ENCODE measurements at places on chromosomes 2 and 18.

- DNase-seq: no peak
Observed at GRCh38 chr2:19505199-19506136, 147.0 kb upstream of the OSR1 start.

- peak; percentile 9 for DNase-seq
Observed at GRCh38 chr2:128458505-128458904, 139.8 kb upstream of the HS6ST1 start.

DNA sequence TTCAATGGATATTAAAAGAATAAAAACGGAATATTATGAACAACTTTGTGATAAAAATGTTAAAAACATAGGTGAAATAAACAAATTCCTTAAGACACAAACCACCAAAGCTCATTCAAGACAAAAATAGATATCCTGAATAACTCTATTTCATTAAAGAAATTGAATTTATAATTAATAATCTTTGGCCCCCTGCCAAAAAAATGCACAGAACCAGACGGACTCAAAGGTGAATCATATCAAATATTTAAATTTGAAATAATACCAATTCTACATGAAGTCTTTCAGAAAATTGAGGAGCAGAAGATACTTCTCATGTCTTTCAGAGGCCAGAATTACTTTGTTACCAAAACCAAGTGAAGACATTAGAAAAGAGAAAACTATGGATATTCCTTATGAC is 128.3 kb upstream of the KLHL29 start:
- DNase-seq: no peak

GRCh38 chr2:190670182-190670946 is 21.5 kb downstream of the NAB1 start:
- DNase-seq: no peak

- peak; percentile 40 for DNase-seq
Observed at GRCh38 chr2:42171396-42171980, 2.3 kb downstream of the EML4 start.

- DNase-seq: peak; percentile 99
Observed at GRCh38 chr18:23740105-23740830, 51.0 kb downstream of the LAMA3 start.

GRCh38 chr2:212940816-212941215 is 210.6 kb downstream of the IKZF2 start:
- DNase-seq: peak; percentile 96

- DNase-seq: no peak
Observed at GRCh38 chr2:142596334-142597088, 281.0 kb upstream of the KYNU start.

DNA sequence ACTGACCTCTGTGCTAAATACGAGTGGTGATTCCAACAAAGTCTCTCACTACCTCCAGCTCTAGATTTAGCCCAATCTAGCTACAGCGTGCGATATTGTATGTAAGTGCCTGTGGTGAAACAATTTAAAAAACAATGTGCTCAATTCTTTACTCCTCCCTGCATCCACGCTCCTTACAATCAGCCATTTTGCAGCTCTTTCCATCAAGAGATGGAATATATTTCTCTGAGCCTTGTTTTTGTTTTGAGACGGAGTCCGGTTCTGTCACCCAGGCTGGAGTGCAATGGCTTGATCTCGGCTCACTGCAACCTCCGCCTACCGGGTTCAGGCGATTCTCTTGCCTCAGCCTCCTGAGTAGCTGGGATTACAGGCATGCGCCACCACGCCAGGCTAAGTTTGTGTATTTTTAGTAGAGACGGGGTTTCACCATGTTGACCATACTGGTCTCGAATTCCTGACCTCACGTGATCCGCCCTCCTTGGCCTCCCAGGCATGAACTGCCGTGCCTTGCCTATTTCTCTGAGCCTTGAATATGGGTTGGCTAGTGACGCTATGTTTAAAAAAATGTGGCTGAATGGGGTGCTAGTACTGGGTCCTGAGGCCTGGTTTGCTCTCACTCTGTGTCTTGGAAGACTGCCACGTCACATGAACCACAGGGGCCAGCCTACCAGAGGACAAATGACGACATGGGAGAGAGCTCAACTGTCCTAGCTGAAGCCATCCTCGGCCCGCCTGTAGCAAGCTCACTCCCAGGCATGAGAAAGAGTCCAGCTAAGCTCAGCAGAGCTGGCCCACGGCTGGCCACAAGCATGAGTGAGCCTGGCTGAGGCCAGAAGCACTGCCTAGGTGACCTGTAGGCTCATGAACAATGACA is 14.8 kb downstream of the WDFY1 start:
- peak; percentile 2 for DNase-seq

- DNase-seq: no peak
Observed at GRCh38 chr2:47535996-47536395, 133.0 kb downstream of the MSH2 start.

GRCh38 chr2:168490015-168490874 is 34.2 kb downstream of the CERS6 start:
- DNase-seq: no peak
